GM20000 (cell line): ENCODE measurements at places on chromosomes 1 and 21.

DNA sequence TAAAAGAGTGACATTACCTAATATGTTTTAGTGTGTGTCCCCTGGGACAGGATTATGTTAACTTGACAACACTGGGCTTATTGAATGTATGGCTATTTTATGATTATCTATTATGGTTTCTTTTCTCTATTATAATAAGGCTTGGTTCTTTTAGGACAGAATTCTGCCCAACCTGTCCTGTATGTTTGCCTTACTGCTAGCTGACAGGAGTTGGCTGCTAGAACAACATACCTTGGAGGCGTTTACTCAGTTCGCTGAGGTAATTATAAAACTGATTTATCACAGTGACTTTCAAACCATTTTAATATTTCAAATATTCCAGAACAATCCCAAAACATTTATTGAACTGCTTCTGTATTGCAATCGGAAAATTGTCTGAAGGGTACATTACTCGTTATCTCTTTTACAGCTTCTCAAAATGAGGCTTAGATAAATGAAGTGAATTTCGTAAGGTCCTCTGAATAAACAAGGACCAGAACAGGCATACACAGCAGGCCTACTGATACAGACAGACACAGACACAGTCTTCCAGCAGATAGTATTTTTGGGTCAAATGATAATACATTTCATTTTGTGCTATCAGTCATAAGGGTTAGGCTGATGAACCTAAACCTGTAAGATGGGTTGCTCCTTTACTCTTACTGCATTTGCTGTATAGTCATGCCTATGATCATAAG lies 44.2 kb downstream of the SCYL3 start:
- no peak for DNase-seq

GRCh38 chr1:24118410-24119242 lies 6.7 kb upstream of the MYOM3 start:
- no peak for DNase-seq

GRCh38 chr1:208184966-208185654 lies 59.1 kb downstream of the PLXNA2 start:
- DNase-seq = no peak

- no peak for DNase-seq
Measured at GRCh38 chr1:113904293-113904673, 316 bp downstream of the AP4B1 start.

DNA sequence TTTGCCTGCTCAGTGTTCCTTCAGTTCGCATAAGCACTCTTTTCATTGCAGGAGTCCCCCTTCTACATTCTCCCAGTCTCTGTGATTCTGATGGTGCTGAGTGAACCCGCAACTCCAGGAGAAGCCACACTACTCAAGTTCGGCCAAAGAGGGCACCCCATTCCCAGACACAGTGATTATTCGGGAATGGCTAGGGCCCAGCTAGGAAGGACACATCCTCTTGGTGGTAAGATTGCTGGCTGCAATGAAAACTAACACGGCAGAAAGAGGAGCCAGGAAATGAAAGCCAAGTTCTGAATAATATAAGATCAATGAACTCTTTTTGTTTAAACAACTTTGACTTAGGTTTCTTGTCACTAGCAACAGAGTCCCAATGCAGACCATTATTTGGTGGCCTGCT lies 14.9 kb downstream of the CREG1 start:
- no peak for DNase-seq

- DNase-seq = no peak
Measured at GRCh38 chr1:154749078-154749760, 120.9 kb downstream of the KCNN3 start.

- no peak for DNase-seq
Measured at GRCh38 chr1:93598861-93599439, 82.7 kb downstream of the BCAR3 start.

GRCh38 chr1:24566236-24566867 lies 10.5 kb downstream of the NCMAP start:
- no peak for DNase-seq

DNA sequence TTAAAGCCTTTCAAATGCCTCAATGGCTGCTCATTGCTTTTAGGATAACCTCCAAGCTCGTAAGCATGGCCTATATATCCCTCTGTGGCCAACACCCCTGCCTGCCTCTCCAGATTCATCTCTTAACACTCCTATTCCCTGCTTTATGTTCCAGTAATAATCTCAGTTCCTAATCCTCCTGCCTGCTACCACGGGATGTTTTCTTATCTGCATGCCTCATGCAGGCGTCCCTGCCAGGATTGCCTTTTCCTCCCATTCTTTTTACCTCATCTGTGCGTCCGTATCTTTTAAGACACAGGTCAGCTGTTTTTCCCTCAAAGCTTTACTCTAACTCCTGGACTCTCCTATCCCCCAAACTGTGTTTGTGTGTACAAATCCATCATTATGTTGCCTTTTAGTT lies 36.1 kb downstream of the ZBTB40 start:
- DNase-seq = no peak

DNA sequence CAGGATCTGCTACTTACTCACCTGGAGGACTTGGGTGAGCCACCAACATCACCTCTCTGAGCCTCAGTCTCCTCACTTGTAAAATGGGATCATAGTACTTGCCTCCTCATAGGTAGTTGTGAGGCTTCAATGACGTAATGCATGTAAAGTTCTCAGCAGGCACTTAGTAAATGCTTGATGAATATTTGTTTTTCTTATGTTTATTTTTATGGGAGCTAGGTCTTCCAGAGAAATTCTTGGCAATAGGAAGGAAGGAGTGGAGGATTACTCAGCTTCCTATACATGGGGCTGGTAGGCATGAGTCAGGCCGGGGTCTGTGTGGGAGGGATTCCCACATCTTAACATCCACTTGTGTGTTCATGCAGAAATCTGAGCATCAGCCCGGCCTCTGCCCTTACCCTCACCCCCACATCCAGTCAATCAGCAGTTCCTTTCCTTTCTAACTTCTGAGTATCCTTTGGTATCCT lies 95.4 kb upstream of the USP24 start:
- no peak for DNase-seq

GRCh38 chr1:17670587-17671313 lies 84.4 kb upstream of the ACTL8 start:
- no peak for DNase-seq

DNA sequence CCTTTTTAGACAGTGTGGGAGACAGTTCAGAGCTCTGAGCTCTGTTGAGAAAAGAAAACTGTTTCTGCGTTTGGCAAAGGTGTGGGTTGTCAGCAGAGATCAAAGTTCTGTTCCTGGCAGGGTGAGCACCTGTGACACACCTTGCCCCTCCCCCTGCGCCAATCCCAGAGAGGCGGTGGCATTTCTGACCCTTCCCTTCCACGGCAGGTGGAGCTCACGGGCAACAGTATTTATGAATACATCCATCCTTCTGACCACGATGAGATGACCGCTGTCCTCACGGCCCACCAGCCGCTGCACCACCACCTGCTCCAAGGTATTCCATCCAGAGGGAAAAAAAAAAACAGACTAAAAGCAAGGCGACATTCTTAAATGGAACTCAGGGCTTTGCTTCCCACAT lies 20.7 kb downstream of the SIM2 start:
- no peak for DNase-seq

DNA sequence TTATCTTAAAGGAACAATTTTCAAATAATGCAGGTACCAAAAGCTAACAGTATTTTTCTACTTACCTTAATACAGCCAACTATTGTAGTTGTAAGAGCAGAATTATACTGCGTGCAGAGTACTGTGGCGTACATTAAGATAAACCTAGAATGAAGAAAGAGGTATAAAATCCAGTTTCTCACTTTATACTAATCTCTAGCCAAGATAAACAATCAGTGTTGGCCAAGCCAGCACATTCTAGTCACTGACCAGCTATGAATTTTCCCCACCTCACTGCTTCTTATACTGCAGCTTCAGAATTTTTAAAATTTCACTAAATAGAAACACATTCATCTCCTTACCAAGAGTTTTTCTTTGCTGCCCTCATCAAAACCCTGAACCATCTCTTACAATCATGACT lies 33.6 kb downstream of the SLC35D1 start:
- DNase-seq = no peak
